Left kidney (tissue), 8 donors: ENCODE measurements at places on chromosomes 13 and 19. TPM values are rescaled to one million over a fixed set of nuclear protein-coding genes. Genes with fewer than 3 reads are reported as not detected.

Gene MADCAM1
- polyA plus RNA-seq: 1.8 TPM

Gene ZNF837
- 3.1 TPM for polyA plus RNA-seq

Gene KLK4
- not detected for polyA plus RNA-seq

Gene ZNF730
- 18.2 TPM for polyA plus RNA-seq

Gene GRIN2D
- polyA plus RNA-seq: 0.47 TPM
